Ecto neural progenitor cell (in vitro differentiated cells): ENCODE measurements at places on chromosomes 3 and 15.
A peak's percentile ranks its signal among the peaks of the same experiment; 100 is the strongest.

GRCh38 chr15:98714922-98715321 is 66.6 kb downstream of the IGF1R start:
- DNase-seq: no peak

DNA sequence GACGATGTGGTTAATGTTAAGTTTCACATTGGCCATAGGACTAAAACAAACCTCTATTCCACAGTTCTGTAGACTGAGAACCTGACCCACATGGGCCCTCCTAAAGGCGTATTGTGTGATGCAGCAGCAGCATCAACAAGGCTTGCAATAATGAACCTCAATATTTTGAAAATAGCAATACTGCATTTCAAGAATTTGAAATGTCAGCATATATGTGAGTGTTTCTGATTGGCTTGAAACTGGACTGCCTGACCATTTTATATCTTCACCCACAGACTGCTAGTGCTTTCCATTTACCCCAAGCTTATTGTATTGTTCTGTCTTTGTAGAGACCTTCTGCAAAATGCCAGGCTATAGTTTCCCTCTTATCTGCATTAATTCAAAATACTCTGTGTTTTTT is 1122.3 kb downstream of the IGSF11 start:
- no peak for DNase-seq

DNA sequence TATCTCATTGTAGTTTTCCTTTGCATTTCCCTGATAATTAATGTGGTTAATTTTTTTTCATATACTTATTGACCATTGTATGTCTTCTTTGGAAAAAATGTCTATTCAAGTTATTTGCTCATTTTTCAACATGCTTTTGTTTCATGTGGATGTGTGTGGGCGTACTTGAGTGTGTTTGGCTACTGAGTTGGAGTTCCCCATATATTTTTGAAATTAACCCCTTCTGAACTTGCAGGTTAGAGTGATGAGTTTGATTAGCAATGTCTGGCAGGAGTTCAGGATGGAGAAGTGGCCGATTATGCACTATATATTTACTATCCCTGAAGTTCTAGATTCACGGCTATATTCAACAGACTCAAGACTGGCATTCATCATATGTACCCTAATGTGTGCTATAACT is 250.4 kb upstream of the TTC14 start:
- no peak for DNase-seq

DNA sequence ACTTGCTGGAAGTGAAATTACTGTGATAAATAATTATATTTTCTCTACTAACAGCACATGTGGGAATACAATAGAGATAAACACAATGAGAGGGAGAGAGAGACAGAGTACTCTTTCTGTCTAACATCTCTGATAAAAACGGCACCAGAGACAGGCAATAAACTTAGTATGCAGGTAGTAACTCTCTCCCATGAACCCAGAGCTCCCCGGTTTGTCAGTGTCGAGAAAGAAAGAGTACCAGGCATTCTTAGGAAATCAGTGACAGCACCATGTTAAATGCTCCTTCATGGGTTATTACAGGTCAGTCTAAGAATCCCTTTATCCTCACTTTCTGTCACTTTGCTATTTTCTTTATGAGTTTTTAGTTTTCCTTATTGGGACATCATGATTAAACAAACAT is 110.7 kb upstream of the EPHA3 start:
- no peak for DNase-seq

DNA sequence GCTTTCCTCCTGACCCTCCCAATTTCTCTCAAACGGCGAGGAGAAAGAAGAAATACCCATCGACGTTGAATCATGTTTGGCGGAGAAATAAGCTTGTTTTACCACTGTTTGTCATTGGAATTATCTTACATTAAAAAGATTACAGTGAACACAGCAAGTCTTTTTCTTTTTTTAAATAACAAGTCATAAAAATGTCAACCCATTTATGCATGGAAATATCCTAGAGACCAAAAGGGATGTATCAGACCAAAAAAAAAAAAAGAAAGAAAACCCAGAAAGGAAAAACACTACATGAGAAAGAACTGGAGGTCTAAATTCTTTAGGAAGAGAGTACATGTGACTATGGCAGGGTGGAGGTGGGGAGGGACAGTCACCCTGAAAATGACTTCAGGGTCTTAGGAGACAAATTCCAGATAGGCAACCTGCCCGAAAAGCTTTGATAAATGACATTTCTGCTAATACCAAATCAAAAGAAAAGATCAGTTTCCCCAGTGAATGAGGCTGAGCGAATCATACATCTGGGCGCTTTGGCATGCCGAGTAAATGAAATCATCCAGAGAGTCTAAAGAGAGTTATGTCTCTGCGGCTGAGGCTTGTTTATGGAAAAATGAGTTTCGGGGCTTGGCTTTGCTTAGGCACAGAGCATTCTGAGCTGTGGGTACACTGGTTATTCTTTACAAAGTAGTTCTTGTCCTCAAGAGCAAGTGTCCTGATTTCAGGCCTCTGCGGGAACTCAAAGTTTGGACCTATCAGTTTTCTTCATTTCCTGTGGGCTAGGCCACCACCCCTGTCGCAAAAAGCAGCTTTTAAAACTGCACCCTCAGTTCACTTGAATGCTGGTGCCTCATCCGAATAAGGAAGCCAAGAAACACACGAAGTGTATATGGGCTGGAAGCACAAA is 110.1 kb upstream of the TGFBR2 start:
- no peak for DNase-seq

DNA sequence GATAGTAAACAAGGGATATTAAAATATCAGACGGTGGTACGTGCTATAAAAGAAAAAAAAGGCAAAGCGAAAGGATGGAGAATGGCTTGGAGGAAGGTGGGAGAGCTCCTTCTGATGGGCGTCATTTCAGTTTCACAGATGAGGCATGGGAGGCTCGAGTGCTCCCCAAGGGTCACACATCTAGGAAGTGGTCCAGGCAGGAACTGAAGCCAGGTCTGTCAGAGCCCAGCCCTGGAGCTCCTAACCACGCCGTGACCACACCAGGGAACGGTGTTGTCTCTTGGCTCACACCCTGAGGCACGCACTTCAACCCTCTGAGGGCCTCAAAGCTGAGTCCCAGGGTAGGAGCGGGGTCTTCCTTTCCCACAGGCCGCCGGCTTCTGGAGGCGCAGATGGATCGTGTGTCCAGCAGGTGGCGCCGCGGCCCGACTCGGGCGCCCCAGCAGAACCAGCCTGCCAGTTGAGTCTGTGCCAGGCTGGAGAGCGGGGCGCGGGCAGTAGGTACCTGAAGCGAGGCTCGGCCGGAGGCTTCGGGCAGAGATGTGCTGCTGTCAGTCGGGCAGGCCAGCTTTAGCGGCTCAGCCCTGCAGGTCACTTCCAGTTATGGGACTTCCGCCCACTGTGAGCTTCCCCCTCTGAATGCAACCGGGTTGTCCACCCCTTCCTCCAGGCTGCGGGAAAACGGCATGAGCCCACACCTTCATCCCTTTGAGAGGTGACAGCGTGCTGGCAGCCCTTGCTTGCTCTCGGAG is 68.1 kb downstream of the SLC6A1 start:
- DNase-seq: peak; percentile 89

DNA sequence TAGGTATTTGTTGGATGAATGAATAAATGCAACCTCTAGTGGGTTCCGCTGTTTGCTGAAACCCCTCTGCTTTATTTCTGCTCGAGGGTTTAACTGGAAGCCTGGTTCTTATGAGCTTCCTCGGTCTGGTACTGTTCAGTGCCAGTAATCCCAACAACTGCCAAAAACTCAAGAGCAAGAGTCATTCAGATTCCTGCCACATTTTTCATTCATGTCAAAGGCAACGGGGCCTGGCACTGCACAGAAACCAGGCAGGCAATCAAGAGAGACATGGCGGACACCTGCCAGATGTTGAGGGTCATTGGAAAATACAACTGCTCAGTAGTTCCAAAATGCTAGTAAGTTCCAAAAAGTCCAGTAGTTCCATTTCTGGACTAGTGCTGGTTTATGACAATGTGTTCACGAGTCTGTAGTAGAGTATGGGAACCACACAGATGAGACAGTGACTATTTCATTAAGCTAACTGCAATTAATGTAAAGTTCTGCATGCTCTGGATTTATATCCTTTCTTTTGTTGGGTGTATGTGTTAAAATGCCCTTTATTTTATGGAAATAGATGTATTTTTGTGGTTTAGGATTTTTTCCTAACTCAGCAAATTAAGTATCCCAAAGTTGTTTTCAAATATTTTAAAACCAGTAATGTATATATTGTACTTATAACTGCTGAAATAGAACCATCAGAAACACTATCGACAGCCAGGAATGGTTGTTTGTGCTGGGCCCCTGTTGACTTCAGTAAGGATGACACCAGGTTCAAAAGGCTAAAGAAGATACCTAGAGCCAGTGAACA is 22.7 kb upstream of the TMEM41A start:
- no peak for DNase-seq

DNA sequence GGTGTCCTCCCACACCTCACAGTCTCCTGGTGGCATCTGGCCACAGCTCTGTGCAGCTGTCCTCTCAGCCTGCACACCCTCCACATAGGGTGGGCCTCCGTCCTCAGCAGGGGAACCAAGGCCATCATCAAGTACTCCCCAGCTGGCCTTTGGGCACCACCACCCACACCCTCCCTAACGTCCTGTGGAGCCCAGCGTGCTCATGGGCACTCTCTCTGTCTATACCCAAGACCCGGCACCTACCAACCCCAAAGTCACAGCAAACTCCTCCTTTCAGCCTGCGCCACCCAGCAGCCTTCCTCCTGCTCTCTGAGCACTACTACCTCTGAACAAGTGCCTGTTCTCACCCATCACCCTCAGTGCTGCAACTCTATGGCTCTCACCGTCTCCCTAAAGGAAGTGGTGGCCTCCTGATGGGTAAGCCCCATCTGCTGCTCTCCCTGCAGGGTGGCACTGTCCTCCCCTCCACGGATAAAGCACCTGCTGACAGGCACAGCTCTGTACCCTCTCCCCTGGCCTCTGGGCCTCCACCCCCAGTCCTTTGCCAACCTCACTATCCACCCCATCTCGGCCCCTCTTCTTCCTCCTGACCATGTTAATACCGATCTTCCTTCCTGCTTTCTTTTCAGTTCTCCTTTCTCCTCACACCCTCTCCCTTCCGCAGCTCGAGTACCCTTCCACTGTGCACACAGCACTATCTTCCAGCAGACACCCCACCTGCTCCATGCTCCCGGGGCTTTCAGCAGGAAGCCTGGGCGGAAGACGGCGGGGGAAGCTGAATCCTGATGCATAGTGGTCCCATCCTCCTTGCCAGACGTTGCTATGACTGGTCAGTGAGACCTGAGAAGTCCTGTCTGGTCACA is 31.5 kb downstream of the SLC41A3 start:
- no peak for DNase-seq

GRCh38 chr15:75034615-75035014 is 11.2 kb downstream of the PPCDC start:
- DNase-seq: no peak

- DNase-seq: no peak
Measured at GRCh38 chr3:160643994-160644393, 33.0 kb upstream of the ARL14 start.

DNA sequence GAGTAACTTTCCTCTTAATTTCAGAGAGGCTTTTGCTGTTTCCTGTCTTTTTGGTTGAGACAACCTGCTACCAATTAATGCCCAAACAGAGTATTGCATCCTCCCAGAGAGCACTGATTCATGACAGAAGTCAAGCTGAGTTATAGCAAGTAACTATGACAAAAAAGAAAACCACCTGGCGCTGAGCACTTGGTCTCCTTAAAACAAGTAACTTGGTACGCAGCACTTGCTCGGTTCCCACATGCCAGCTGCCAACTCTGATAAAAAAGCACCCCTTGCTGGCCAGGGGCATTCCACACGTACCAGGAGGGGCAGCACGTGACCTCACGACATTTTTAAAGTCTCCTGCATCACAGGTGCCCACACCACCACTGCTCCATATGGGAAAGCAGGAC is 13.5 kb upstream of the MYO5C start:
- DNase-seq: no peak

DNA sequence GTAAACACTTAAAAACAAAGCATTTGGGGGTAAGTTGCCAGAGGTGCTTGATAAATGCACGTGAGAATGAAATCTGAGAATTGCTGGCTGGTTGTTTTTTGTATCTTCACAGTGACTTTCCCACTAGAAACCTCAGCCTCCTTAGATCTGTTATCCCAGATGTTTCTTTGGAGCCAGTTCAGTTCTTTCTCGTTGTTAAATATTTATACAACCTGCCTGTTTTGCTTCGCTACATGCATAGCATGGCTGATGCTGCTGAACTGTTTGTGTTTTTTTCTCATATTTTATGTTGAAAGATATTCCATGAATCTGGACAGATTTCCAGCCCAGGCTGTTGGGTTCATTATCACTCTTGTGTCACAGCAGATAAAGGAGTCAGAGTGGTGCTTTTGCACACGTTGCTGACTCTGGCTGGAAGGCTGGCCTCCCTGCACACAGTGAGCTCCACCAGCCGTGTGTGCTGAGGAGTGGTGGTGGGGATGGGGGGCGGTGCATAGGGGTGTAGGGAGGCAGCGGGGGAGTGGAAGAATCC is 80.2 kb downstream of the ARNT2 start:
- no peak for DNase-seq

- no peak for DNase-seq
Measured at GRCh38 chr3:127761441-127761801, 60.9 kb downstream of the MGLL start.

- DNase-seq: no peak
Measured at GRCh38 chr3:64110071-64110470, 86.8 kb upstream of the PSMD6 start.

GRCh38 chr3:37546876-37547275 is 314.8 kb upstream of the CTDSPL start:
- DNase-seq: no peak
